CD4-positive, alpha-beta T cell treated with Interleukin-2 at 100 ng/mL for 4 hours (primary cell): ENCODE measurements at places on chromosomes 1 and 21.
A peak's percentile ranks its signal among the peaks of the same experiment; 100 is the strongest.

DNA sequence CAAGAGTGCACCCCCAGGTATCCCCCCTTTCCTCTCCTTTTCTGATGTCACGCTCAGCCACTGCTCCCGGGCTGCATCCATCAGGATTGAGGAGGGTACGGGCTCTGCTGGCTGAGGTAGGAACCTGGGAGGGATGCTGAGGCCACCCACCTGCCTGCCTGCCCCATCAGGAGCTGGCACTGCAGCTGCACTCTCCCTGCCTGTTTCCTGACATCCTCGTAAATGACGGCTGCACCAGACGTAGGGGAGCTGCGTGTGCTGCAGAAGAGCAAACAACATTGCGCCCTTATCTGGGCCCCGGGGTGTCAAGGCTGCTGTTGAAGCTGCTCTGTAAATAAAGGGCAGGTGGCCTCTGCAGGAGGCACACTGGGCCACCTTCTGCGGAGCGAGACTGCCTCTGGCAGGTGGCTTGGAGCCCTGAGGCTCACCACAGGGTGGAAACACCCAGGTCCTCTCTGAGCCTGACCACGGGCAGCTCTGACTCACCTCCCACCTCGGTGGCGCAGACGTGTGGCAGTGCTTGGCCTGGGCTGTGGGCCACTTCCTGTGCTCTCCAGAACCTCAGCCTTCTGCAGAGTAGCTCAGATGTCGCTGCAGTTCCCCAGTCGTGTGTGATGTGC, 30.9 kb downstream of the SNAP47 start:
- peak; percentile 86 for DNase-seq

DNA sequence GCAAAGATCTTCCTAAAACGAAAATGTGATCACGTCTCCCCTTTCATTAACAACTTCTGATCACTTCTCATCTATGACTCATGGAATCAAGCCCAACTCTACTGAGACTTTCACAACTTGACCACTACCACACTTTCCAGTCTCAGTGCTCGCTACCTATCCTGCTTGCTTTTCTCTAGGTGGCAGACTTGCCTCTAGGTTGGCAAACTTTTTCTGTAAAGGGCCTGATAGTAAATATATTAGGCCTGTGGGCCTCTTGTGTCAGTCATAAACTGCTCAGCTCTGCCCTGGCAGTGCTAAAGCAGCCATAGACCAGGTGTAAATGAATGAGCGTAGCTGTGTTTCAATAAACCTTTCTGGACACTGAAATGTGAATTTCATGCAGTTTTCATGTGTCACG, 21.5 kb upstream of the HMGB4 start:
- no peak for DNase-seq

DNA sequence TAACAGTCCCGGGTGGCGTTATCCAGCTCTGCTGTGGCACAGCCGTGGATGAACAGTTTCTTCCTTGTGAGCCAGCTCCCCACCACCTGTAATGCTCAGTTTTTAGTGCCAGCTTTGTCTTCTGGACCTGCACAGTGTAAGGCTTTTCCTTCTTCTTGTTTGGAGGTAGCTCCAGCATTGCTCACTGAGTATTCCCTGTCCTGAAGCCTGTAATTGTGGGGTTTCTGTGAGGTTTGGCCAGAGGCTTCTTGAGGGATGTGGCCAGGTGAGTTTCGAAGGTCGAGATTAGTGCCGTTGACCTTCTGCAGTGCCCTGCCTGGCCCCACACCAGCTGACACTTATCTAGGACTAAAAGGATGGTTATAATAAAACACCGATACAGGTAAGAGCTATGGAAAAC, 75.0 kb downstream of the PBX1 start:
- no peak for DNase-seq

DNA sequence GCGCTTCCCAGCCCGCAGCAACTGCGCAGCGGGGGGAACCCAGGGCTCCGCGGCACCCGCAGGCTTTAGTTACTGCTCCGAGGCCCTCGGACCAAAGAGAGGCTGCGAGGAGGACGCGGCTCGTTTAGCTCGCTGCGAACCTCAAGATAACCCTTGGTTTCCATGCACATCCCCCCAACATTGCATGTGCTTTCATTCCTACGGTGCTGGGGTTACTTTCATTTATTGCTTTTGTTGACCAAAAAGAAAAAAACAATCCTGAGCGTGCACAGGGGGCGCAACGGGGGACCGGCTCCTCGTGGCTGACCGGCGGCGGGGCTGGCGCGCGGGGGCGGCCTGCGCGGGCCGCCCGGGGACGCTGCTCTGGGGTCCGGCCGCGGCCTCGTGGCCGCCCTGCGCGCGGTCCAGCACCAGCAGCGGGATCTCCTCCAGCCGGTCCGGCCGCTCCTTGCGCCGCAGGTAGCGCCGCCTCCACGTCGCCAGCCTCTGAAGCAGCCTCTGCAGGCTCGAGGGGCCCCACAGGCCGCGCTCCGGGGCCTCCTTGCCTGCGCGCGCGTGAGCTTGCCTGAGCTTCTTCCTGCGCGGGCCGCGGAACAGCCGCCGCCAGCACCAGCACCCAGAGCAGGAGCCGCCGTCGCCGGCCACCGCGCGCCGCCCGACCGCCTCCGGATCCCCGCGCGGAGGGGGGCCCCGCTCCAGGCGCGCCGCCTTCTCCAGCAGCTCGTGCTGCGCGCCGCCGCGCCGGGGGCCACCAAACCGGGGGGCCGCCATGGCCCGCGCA, 77.4 kb downstream of the DESI2 start:
- DNase-seq = no peak

GRCh38 chr1:192805832-192806323, 3.0 kb upstream of the RGS2 start:
- peak; percentile 83 for DNase-seq

- DNase-seq = peak; percentile 39
Measured at GRCh38 chr1:197144570-197145325, 1.7 kb downstream of the ASPM start.

- no peak for DNase-seq
Measured at GRCh38 chr1:198701766-198702539, 63.1 kb downstream of the PTPRC start.

DNA sequence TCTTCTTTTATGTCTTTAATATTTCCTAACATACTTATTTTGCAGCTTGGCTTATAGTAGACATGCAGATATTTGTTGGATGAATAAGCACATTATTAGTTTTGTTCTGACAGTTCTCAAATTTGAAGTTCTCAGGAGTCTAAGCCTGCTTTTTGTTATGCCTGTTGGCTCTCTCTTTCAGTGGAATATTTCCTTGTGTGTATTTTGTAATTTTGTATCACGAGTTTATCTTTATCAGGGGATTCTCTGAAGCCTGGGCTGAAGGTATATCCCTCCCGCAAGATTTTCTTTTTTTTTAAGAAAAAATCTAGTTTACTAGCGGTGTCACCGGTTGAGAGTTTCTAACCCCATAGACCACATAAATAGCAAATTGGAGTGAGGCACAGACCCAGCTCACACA, 105.9 kb downstream of the RGL1 start:
- DNase-seq = no peak

- peak; percentile 83 for DNase-seq
Measured at GRCh38 chr1:228487336-228488124, at the start of gene RNF187. Gene RNF187, plus strand, starts transcription at chr1:228487382.

- DNase-seq = no peak
Measured at GRCh38 chr1:19484338-19484797, 971 bp downstream of the CAPZB start.

- DNase-seq = no peak
Measured at GRCh38 chr1:175390081-175390481, 197.5 kb upstream of the KIAA0040 start.

GRCh38 chr1:67570486-67571143, 114.4 kb upstream of the GADD45A start:
- DNase-seq = no peak

DNA sequence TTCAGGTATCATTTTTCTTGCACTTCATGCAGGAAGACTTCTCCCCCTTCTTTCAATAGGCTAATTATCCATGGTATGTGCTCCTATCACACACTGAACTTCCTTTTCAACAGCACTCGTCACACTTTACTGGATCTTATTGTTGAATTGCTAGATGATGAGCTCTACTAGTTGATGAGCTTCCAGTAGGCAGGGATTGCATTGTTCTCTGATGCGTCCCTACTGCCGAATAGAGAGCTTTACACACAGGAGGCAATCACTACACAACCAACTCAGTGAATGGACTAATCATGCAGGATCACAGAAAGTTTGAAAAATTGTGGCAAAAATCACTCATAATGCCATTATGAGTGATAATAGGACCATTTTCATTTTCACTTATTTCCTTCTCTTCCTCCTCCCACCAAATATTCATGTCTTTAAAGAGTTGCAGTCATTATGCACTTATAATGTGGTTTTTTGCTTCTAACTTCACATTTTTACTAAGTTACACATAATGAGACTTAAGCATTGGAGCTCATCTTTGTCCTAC, 128.1 kb upstream of the ZNF648 start:
- no peak for DNase-seq
